ENCODE measurements at places on chromosomes 1 and 21.

GRCh38 chr1:89589515-89589914 lies 43.4 kb upstream of the LRRC8C start:
- no peak for DNase-seq

- DNase-seq = no peak
These were observed 131.5 kb upstream of the HNRNPU start for GRCh38 chr1:244995602-244996400.

DNA sequence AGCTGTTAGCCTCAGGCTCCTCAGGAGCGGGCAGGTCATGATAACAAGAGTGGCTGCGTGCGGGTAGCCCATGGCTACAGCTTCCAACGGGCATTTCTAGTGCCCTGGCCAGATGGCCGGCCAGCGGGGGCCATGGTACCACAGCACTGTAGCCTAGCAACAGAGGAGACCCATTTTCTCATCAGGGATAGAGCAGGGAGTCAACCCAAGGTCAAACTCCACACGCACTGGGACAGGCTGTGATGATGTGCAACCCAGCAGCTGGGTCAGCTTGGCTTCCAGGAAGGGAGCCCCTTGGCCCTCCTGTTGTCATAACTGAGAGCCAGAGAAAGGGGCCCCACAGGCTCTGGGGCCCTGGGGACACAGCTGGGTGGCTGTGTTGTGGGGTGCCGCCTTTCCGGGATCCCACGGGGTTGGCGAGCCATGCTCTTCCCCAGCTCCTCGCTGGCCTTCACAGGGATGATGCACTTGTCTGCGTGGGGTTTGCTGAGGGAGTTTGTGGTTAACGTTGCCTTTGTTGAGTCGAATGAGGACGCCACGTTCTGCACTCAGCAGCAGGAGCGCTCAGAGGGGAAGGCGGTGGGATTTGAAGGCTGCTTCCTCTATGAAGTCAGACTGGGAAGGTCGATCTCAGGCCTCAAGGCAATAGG lies 46.3 kb downstream of the COL18A1 start:
- DNase-seq = no peak

DNA sequence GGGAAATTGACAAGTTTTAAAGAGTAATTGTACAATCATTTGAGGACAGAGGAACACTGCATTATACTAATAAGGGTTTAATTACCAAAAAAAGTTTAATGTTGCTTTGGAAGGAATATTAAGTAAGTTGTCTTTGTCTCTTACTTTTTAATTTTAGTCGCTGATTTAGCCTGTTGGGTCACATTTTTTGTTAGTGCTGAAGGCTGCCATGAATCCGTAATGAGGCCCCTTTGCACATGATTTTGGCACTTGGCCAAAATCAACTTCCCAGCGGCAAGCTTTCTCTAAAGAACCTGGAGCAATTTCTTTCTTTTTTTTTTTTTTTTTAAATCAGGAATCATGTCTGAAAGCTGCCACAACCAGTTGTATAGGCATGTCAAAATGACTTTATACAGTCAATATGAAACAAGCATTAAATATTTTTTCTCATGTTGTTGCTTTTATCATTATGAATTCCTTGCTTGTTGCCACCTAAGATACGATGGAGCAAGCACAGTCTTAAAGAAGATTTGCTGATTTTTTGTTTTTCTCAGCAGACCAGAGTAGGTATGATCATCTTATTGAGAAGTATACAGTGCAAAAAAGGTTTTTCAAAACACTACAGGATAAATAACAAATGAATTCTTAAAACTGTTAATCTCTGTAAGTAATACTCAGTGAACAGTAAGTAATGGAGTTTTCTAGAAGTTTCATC lies 690.4 kb downstream of the USP25 start:
- no peak for DNase-seq

DNA sequence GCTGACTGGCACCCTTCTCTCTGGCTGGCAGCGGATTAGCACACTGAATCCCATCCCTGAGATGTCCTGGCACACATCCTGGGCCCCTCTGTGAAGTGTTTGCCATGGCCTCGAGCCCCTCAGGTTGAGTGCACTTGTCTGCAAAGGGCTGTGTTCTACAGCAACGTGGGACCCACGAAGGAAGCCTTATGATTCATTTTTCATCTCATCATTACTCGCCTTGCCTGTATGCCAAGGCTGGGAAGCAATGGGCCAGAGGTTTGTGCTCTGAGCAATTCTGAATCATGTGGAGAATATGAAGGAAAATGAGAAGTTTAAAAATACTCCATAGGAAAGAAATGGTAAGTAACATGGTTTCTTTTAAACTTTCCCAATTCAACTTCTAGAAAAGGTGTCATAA lies 124.8 kb upstream of the LMO4 start:
- DNase-seq = no peak

GRCh38 chr1:223437151-223437550 lies 43.9 kb downstream of the CCDC185 start:
- DNase-seq = no peak

DNA sequence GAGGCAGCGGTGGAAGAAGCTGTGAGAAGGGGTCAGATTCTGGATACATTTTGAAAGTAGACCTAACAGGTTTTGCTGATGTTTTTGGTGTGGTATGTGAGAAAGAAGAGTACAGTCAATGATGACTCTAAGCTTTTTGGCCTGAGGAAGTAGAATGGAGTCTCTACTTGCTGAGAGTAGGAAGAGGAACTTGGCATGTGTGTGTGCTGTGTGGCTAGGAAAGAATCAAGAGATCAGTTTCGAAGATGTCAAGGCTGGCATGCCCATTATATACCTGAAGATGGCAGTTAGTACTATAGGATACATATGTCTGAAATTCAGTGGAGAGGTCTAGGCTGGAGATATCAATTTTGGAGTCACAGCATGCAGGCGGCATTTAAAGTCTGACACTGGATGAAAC lies 64.4 kb downstream of the MAB21L3 start:
- DNase-seq = no peak

- DNase-seq = no peak
These were observed 55.2 kb downstream of the CD247 start for GRCh38 chr1:167463080-167463479.

DNA sequence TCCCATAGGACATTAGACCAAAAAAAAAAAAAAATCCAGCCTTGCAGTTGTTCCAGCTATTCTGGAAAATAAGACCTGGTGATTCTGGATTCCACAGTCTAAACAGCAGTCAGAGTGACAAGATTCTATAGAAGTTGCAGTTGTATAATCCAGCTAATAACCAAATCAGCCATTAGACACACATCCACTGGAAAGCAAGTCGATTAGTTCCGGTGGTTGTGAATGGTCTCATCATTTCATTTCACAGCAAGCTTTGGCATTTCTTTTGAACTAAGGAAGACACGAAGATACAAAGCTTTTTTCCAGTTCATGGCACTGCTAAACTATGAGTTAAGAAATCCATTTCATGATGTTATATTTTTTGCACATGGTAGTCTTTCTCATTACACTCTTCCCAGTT lies 54.4 kb upstream of the FAM89A start:
- no peak for DNase-seq

GRCh38 chr1:12745992-12746323 lies at the start of gene CFAP107:
Gene CFAP107 (plus strand): TSS chr1:12746200. CDS start chr1:12746431, 231 bp downstream.
- DNase-seq = no peak

DNA sequence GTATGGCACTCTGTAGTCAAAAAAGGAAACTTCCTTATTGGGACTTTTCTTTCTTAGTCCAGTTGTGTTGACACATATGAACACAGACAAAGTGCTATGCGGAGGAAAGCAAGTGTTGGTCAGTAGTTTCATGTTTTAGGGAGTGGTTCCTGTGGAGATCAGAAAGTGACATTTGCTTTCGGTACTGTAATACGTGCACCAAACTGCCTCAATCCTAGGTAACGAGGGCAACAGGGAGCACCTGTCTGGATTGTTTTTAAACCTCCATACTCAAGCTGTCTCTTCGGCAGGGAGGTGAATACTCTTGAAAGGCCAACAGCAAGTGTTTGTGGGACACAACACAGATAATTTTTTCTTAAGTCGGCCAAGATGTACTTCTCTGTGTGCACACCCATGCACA lies 9.1 kb downstream of the RHOU start:
- DNase-seq = no peak

DNA sequence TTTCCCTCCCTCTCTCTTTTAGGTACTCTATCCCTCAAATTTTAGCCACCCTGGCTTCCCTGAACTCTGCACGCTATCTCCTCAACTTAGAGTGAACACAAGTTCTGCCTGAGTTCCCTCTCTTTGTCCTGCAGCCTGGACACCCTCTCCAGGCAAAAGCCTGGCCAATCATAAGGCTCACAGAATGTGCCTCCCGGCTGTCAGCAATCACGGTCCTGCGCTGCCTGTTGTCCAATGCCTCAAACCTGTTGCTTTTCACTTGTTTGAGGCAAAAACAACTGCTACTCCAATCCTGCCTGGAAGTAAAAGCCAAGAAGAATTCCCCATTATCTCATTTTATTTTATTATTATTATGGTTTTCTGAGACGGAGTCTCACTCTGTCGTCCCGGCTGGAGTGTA lies 66.1 kb downstream of the LGR6 start:
- DNase-seq = no peak

DNA sequence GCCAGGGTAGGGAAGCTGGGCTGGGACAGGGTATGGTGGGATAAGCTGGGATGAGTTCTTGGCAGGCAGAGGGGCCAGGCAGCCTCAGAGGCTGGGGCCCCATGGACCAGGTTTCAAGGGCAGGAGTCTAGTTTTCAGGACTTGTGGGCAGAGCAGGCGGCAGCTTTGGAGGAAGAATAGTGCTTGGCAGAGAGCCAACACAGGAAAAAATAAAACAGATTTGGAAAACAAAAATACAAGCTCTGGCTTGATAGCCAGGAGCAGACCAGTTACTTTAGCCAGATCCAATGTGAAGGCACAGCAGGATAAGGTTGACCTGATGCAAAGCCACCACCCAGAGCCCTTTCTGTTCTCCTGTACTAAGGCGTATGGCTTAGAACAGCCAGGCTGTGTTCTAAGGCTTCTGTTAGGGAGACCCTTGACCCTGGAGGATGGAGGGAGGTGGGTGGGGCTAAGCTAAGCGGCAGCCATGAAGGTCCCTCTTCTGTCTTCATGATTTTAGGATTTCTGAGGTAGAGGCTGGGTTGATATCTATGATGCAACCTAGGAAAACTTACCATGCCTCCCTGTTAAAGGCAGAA lies 5.5 kb downstream of the TRAF5 start:
- DNase-seq = no peak

- DNase-seq = no peak
These were observed 121.5 kb downstream of the PLD5 start for GRCh38 chr1:242402956-242403355.

GRCh38 chr1:16260814-16261213 lies 23.8 kb upstream of the CPLANE2 start:
- DNase-seq = no peak

GRCh38 chr1:26429721-26430120 lies 2.4 kb upstream of the DHDDS start:
- no peak for DNase-seq

GRCh38 chr1:30762930-30763650 lies 5.5 kb upstream of the LAPTM5 start:
- no peak for DNase-seq

DNA sequence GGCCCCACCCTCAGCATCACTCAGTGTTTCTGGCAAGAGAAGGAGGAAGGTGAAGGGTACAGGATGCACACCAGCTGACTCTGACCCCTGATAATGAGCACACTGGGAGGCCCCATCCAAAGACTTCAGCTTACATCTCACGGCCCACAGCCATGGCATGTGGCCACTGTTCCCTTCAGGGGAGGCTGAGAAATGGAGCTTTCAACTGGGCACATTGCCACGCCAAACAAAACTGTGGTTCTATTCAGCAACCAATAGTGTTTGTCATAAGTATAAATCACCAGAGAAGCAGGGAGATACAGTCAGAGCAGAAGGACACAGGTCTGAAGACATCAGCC lies 12.7 kb upstream of the TRAF3IP3 start:
- DNase-seq = no peak

- no peak for DNase-seq
These were observed 27.1 kb downstream of the CRNN start for GRCh38 chr1:152386940-152387339.

DNA sequence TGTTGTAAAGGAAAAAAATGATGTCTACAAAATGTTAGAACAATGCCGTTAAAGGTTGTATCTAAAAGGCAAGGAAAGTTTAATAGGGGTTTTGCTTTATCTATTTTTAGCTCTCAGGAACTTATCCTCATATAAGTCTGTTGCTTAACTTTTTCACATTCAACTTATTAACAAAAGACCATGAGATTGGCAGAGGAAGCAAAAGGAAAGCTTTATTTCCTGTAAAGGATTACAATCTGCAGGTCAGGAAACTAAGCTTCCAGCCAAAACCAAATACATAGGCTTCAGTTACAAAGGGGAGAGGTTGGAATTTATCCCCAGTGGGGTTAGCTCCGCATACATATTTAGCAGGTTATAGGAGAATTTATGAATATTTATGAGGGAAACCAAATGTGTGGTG lies 58.7 kb upstream of the KIAA1614 start:
- DNase-seq = no peak

DNA sequence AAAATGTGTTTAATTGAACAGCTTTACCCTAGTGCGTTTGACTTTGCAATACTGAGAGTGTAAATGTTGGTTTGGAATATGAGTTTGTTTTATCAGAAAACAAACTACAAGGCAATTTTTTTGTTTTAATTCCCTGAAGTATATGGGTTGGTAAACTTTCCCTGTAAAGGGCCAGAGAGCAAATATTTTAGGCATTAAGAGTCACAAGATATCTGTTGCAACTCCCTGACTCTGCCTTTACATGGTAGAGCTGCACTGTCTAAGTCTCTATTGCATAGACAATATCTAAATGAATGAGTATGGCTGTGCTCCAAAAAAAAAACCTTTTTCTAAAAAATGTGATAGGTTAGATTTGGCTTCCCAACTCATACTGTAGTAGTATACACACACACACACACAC lies 115.1 kb upstream of the PBX1 start:
- no peak for DNase-seq

GRCh38 chr21:45901061-45901690 lies 80.4 kb upstream of the COL6A1 start:
- DNase-seq = no peak

DNA sequence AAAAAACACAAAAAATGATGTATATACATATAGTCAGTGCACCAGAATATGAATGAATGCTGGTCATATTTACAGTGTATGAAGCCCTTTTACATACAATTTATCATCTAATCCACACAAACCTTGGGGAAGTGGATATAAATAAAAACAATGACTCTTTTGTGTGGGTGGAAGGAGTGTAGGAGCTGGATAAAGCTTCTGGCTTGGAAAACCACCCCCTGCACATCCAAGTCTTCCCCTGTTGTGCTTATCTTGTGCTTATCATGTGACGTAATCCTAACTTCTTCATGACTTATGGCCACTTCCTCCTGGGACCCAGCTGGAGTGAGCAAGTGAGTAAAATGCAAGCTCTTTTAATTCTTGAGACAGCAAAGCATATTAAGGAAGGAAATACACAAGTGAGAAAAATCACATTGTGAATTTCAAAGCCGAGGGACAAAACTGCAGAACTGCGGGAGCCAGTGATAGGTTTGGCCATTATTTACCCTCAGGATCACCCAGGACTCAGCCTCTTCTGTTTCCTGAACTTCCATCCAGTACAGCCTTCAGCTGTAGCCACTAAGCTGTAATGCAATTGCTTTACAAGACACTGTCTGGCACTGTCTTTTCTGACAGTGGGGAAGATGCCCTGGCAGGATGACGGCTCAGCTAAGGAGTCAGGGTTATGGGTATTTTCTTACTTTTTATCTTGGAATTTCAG lies 104.0 kb upstream of the PPM1J start:
- no peak for DNase-seq

GRCh38 chr1:156012051-156012817 lies 8.5 kb downstream of the SSR2 start:
- no peak for DNase-seq

Data from stimulated activated CD8-positive, alpha-beta memory T cell treated with anti-CD3 and anti-CD28 coated beads, Interleukin-2, amount 100 ng/mL, for 48 hours (primary cell).